ENCODE measurements at places on chromosomes 5 and 9.

- DNase-seq: peak; percentile 71
Observed at GRCh38 chr9:110626101-110626829, 42.3 kb upstream of the MUSK start.

DNA sequence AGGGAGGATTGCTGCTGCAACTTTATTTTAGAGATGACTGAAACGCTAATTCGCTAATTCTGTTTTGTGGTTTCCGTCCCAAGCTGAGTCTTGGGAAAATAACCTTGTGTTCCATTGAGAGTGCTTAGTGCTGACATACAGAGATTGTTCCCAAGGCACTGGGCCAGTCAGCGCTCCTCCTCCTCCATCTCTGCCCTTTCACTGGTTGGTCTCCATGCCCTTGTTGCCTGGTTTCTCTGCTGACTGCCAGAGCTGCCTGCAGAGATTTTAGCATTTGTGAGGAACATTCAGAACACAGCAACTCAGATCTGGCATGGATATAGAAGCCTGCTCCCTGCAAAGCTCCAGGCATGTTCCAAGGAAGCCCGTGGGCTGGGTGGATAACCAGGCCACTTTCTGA, 126.0 kb upstream of the IRX2 start:
- no peak for DNase-seq

GRCh38 chr5:135825373-135826220, 8.9 kb upstream of the SLC25A48 start:
- no peak for DNase-seq

DNA sequence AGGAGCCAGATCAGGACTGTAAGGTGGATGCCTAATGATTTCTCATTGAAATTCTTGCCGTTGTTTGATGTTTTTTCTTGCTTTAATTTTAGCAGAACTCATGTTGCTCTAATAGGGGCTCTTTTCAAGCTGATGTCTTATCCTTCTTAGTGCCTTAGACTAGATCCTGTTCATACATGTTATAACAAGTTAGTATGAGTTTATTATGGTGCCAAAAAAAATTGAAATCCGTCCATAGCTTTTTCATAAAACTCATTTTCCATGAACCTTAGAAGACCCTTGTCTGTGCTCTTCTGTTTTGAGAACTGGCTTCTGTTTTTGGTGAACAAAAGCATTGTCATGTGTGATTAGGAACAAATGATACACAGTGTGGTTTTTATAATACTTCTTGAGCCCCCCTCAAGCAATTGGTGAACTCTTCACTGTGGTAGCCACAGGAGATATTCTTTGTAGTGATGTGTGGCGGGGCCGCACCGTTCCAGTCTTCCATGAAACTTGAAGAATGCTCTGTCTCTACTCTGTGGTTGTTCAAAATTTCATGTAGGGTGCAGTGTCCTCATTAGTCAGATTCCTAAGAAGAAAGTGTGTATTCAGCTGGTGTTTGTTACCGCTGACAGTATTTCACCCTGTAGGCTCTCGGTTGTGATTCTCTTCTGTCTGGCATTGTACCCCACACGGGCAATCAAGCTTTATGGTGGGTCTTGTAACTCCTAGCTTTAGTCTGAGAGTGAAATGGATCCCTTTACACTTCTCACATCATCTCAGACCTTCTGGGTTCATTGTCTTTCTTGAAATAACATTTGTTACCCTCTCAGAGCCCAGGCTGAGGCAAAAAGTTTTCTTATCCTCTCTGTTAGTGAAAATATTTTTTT, 10.7 kb downstream of the OTULIN start:
- no peak for DNase-seq

- DNase-seq: no peak
Observed at GRCh38 chr9:125296843-125297372, 35.3 kb downstream of the GAPVD1 start.

GRCh38 chr5:59337240-59337639, 556.3 kb downstream of the PDE4D start:
- no peak for DNase-seq

GRCh38 chr5:160097991-160098390, 21.3 kb downstream of the PWWP2A start:
- no peak for DNase-seq

DNA sequence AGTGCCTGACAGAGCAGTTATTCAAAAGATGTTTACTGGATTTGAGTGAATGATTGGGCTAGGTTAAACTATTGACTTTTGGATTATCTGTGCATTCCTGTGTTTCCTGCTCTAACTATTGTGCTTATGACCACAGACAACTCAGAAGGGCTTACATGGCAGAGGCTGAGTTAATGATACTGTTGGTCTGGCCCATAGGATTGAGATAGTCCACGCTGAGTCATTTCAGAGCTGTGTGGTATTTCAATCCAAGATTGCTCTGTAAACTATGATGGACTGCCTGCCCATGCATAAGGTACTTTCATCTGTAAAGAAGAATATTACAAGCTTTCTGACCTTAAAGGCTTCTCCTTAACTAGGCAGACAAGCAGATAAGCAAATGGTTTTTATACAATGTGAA, 49.1 kb upstream of the SLIT3 start:
- DNase-seq: peak; percentile 59

DNA sequence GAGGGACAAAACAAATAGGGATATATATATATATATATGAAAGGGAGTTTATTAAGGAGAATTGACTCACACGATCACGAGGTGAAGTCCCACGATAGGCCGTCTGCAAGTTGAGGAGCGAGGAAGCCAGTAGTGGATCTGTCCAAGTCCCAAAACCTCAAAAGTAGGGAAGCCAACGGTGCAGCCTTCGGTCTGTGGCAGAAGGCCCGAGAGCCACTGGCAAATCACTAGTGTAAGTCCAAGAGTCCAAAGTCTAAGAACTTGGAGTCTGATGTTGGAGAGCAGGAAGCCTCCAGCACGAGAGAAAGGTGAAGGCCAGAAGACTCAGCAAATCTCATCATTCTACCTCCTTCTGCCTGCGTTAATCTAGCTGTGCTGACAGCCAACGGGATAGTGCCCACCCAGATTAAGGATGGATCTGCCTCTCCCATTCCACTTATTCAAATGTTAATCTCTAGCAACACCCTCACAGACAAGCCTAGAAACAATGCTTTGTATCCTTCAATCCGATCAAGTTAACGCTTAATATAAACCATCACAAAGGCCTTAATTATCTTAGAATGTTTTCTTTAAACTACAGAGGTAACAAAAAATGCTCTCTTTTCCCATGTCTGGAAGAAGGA, 23.8 kb upstream of the DAB2 start:
- no peak for DNase-seq

DNA sequence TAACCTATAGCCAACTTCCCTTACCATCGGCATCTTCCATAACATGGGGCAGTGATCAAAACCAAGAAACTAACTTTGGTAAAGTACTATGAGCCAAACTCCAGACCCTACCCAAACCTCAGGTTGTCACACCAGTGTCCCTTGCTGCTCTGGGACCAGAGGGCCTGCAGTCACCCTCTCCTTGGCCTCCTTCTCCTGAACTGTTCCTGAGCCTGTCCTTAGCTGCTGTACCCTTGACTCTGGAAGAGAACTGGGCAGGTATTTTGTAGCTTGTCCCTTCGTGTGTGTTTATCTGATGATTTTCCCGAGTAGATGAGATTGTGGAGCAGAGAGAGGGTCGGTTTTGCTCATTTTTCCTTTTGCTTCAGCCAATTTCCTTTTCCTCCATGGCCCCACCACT, 240.4 kb downstream of the SYK start:
- DNase-seq: no peak

DNA sequence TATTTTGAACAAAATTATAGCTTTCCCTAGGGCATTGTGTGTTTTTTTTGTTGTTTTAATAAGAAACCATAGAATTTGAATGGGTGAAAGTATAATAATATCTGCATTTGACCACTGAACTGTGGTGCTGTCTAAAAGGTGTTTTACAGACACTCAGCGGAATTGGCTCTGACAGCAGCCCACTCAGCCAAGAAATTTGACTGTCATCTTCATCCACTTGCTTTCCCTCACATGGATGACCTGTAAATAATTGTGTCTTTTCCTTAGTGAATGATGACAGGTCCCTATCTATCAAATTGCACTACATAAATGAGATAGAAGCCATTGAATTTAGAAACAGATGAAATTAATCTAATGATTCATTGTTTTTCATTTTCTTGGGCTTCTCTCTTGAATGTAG, 150.0 kb downstream of the PAM start:
- DNase-seq: no peak

DNA sequence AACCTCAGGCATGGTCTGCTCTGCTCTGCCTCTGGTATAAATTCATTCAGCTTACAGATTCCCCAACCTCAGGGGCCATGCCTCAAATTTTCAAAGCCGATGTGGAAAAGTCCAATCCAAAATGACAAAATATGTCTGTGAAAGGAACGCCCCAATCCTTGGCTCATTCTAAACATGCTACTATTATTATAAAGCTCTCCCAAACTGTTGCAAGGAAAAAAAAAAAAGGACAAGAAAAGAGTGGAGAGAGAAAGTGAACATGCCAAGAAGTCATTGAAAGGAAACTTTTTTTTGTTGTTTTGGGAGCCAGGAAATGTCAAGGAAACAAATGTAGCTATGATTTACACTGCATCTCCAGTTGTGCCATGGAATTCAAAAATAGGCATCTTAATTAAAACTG, 3.8 kb downstream of the COL23A1 start:
- no peak for DNase-seq

DNA sequence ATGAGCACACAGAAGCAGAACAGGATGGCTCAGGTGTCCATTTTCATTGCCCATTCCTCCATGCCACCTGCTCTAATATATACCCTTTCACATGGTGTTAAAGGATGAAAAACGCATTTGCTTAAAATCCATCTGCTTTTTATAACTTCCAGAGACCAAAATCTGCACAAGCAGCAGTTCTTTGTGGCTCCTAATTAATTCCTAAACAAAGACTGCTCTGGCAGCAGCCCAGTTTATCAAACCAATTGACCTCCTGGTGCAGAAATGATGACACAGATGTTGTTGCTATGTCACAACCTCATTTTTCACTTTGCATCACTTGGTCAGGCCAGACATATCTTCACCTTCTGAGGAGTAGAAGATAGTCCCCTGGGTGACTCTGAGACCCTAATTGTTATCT, 141.2 kb downstream of the ASTN2 start:
- no peak for DNase-seq

DNA sequence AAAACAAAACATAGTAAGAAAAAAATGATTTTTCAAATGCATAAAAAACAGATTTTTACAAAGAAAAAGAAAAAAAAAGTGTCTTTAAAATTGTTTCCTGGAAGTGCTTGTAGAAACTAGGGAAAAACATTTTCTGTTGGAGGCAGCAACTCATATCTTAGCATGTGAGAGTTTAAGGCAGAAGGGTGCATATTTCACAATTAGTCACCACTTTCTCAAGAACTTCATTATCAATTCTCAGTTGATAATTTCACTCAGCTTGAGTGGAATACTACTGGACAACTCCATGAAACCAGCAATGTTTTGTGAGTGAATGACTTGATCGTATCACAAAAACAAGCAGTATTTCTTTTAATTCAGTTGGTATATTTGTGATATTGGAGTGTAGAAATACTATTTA, 508.3 kb upstream of the DAB2 start:
- DNase-seq: no peak

DNA sequence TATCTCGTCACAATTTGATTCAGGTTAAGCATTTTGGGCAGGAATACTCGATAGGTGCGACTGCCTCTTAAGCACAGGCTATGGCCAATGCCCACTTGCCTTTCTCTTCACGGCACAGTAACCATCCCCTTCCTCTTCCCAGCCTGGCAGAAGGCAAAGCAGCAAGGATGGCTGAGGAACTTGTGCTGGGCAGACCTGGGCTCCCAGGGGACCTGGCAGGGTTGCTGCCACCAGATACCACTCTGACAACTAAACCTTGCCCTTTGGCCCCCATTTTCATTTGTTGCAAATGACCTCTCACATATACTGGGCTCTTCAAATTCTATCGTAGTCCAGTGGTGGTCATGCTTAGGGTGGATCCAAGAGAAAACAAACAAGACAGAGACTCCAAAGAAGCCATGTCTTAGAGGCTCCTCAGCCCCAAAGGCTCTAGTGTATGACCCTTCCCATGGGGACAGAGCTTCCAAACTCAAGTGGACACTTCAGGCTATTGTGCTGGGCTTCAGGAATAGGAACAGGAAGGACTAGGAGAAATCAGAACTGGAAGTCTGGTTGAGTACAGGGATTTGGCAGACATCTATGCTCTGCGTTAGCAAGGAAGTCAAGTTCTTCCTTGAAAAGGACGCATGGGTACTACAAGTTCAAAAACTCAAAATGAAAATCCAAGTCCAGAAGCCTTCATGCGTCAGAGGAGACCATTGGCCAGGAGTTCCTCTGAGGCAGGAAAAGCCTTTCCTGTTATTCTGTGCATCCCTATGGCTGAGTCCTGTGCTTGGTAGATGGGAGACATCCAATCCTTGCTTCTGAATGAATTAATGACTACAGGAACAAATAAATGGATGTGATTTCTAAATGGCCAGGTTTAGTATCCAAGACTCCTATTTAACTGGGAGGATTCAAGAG, 64.6 kb upstream of the PLPP1 start:
- no peak for DNase-seq

DNA sequence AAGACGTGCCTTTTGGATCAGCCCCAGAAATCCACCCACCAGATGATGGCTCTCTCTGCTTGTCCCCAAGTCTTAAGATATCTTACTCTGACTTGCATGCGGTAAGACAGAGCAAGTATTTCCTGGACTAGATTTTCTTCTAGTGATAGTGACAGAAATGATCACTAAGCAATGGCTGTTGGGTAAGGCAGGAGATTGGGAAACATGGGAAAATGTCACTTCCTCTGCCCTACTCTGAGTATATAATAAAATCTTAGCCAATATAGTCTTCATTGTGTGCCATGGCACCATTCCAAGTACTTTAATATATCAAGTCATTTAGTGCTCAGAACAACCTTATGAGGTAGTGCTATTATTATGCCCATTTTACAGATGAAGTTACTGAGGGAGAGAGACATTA, 31.0 kb upstream of the GNA14 start:
- no peak for DNase-seq

DNA sequence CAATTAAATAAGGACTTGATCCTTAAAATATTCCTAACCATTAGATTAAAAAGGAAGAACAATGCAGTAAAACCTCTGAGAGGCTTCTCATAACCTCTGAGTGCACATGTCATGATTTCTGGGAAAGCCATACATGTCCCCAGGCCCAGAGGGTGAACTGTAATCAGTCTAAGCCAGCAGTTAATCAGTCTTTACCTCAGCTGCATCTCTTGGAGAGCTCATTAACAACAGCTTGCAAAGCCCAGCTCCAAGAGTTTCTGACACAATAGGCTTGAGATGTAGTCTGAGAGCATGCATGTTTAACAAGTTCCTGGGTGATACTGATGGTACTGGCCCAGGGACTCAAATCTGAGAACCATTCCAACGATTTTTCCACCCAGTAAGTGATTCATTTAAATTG, 392.1 kb downstream of the DNAH5 start:
- no peak for DNase-seq

DNA sequence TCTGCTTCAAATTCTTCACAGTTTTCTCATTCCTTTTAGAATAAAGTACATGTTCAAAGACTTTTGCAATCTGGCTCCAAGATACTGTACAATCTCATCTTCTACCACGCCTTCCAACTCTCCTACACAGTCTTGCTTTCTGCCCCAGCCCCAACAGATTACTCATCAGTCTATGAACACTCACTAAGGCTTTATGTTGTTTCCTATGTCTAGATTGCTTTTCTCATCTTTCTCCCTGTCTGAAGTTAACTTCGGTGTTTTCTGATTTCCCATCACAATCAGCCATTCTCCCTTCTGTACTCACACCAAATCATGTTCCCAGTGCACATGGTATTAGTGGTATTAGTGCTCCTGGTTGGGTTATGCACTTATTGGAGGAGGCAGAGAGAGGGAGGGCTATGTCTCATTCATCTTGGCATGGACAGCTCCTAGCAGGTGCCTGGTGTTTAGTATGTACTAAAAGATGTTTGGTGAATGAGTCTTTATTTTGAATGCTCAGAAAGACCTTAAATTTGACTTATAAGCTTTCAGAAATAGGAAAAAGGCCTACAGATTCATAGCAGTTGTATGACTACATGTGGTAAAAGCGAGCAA, 44.0 kb upstream of the ZNF608 start:
- no peak for DNase-seq

Measured in amniotic stem cell (primary cell).